ENCODE measurements at places on chromosomes 6 and 20.
A peak's percentile ranks its signal among the peaks of the same experiment; 100 is the strongest.

DNA sequence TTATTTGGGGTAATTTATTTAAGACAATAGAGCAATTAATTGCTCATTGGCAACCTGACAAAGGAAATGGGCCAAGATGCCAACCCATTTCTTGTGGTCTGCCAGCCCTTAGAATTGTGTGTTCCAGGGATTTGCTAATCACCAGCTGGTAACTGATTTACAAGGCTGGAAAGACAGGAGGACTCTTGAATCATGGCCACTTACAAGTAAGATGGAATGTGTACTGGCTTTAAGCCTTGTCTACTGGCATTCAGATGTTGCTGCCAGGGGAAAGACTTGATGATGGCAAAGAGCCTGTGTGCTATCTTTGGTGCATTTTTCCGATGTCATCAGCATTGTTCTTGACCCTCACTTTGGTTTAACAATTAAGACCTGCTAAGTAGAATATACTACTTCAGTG, 91.0 kb downstream of the BCKDHB start:
- peak; percentile 64 for DNase-seq

GRCh38 chr6:4323322-4323721, 187.9 kb upstream of the ECI2 start:
- no peak for DNase-seq

DNA sequence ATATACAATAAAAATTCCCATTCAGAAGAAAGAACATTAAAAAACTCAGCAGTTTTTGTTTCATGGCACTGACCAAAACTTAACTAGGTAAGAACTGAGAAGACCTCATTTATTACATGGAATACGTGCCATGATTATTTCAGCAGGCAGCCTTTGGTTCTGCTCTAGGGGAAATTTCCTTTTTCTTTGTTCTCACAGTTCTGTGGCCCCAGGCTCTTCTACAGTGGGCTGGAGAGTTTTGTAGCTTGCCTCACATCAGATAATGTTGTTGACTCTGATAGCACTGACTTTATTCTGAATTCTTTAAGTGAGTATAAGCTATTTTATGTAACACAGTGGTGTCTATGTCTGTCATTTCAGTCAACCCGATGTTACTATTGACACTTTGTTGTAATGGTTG, 844.3 kb downstream of the TBC1D32 start:
- no peak for DNase-seq

DNA sequence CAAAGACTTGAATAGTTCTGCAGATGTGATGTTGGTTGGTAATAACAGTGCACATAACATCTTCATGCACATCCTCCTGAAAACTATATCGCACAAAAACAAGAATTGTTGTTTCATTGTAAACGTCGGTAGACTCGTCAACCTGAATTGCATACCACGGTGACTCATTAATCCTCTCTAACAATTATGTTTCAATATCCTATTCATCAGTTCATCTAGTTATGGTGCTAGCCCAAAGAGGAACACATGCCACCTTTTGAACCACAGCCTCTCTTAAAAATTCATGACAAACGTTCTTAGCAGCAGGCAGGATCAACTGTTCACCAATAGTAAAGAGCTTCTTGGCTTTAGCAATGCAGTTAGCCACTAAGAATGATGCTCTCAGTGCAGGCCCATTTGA, 25.0 kb downstream of the CRYBG1 start:
- no peak for DNase-seq

- no peak for DNase-seq
These were observed 1.5 kb upstream of the GOPC start for GRCh38 chr6:117603821-117604220.

DNA sequence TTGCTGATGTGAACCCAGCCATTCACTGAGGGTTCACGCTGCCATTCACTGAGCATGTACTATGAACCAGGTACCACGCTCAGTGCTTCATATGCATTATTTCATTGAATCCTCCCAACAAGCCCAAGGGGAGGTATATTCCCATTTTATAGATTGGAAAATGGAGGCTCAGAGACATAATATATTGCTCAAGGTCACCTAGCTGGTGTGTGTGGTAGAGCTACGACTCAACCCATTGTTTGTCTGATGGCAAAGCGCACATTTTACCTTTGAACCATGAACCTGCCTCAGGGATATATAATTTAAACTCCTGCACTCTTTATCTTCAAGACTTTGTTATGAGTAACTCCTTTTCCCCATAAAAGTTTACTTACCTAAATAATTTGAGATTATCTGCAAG, 28.3 kb downstream of the FERMT1 start:
- DNase-seq, result no peak
